ENCODE measurements at places on chromosomes 5 and 9.
A peak's percentile ranks its signal among the peaks of the same experiment; 100 is the strongest.

GRCh38 chr5:81838307-81838906, 87.5 kb upstream of the SSBP2 start:
- peak; percentile 36 for DNase-seq

GRCh38 chr5:31048282-31049270, 144.9 kb upstream of the CDH6 start:
- DNase-seq: no peak

DNA sequence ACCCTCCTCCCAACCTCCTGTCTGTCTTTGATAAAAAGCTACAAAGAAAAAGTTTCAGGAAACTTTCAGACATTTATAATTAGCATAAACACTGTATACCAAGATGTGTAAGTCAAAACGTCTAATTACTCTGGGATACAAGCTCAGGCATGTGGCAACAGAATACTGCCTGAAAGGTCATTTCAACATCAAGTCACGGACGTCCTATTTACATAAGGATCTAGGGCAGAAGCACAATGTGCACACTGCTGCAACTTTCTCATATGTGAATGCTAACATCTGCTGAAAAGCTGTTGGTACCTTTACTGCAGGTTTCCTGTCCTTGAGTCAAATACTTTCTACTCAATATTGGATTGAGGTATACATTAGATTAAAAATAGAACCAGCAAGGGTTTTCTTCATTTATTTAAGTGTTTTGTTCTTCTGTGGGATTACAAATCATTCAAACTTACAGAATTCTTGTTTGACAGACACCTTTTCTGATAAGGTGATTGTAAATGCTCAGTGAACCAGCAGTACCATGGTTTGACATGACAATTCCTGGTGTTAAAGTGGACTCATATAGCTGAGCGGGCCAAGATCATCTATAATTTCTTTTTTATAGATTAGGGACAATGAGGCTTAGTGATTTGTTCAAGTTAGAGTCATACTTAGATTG, 36.8 kb downstream of the ELL2 start:
- DNase-seq: no peak

GRCh38 chr9:75891277-75891741, 836 bp downstream of the PCSK5 start:
- DNase-seq: peak; percentile 56

DNA sequence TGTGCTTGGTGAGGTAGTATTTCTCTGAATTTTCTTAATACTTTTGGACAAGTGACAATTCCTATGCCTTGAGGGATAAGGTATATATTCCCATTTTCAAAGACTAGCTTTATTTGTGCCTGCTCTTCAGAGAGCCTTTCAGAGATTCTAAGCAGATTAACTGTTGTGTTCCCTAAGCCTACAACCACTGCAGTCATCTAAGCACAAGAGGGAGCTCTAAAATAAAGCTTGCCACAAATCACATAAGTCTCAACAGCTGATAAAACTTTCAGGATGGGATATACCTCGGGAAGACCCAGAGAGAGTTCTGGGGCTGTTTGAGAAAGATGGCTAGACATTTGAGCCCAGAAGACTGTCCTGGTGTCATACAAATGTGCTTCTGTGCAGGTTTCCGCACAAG, 157.3 kb downstream of the CYLC2 start:
- no peak for DNase-seq

GRCh38 chr5:158819095-158819494, 280.6 kb downstream of the EBF1 start:
- DNase-seq: no peak

DNA sequence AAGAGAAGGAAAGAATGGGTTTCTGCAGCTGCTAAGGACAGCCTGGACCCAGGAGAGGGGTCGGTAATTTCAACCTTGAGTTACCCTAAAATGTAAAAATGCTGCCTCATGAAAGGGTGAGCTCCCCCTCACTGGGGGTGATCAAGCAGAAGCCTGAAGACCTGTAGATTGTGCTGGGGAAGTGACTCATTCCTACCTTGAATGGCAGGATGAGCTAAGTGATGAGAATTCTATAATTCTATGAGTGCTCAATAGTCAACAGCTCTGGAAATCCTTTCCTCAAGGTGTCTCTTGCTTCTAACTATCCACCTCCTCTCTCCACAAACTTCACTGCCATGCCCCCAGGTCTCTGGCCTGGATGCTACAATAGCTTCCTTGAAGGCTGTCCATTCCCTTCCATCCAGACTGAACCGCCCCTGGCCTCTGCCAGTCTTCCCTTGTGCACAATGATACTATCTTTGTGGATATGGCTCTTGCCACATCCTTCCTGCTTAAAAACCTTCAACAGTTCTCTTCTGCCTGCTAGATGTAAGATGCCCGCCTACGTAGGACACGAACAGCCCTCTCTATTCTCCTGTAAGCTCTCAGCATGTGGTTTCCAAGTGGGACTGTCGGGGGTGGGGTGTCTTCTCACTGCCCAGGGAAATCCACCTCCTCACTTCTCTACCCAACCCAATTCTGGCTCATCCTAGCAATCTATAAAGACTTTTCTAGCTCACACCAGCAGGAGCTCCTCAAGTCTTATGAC, 50.6 kb downstream of the PTPN3 start:
- no peak for DNase-seq

DNA sequence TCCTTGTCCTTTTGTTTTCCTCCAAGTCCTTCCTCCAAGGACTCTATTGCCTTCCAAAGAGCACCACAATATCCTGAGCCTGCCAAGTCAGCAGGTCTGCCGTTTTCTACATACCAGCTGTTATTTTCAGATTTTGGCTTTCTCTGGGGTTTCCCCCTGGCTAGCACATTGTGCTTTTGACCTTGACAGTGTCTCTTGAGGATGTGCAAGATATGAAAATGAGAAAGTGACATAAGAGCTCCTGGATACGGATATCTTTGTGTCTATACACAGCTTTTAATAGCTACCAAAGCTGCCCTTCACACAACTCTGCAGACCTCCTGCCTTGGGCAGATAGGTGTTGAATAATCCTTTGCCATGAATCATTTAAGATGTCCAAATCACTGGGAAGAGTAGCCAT, 67.0 kb downstream of the HAPLN1 start:
- no peak for DNase-seq

GRCh38 chr5:40736103-40736875, 19.5 kb downstream of the TTC33 start:
- DNase-seq: peak; percentile 62

DNA sequence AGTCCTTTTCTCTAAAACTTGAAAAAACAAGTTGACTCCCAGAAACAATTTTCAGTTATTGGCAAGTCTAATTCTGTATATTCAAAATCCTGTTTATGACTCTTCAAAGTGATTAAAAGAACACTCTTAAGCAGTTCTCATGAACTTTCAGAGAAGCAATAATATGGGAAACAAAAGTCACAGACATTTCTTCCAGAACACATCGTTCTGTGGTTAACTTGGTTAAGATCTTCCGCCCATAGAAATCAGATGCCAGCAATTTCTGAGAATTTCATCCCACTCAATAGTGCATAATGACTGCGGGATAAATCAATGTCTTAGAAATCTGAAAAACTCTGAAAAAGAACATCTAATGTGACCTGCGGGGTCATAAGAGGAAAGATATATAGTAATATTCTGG, 300.5 kb downstream of the COX7C start:
- DNase-seq: no peak

GRCh38 chr9:16869882-16870595, 431 bp downstream of the BNC2 start:
- peak; percentile 45 for DNase-seq

- DNase-seq: peak; percentile 25
Observed at GRCh38 chr9:126650404-126651341, 36.9 kb downstream of the LMX1B start.

DNA sequence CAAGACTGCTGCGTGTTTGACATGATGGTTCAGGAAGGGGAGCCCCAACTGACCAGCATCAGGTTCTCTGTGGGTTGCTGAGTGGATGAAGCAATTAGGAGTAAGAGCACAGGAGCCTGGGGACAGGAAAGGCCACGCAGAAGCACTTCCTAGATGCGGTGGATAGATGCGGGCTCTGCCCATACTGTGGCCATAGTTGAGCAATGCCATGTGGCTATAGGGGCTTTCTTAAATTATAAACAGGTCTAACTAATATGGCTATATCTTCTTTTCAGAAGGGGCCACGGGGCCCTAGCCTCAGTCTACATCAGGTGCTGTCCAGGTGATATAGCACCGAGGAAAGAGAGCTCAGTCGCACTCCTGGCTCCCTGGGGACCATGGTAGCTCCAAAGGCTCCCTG, 198.6 kb downstream of the GADD45G start:
- DNase-seq: no peak

DNA sequence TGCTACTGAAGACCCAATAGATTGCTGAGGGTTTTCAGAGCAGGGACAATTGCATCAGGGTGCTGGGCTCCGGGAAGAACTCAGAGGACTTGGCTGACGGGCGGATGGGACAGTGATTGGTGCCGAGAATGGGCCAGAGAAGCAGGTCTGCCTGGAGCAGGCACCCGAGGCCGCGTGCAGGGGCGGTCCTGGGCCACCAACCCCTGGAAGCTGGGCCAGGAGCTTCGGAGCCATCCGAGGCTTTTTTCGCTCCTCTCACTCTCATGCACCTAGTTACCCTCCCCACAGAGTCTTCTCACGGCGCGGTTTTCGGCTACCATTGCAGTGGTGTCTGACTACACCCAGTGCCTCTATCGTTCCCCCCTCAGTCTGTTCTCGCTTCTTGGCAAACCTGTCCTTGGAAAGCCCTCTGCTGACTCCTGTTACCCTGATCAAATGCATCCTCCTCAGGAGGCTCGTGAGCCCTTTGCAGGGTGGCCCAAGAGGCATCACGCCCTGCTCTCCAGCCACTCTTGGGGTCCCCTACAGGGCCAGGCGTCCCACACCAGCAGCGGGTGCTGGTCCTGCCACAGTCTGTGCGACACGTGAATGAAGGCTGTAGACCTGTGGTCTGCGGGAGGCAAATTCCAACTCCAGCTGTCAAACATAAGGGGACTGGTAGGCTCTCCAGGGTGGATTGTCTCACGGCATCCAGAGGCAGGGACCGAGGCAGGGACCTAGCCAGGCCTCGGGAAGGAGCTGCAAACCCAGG, 1.2 kb upstream of the CLPTM1L start:
- no peak for DNase-seq

DNA sequence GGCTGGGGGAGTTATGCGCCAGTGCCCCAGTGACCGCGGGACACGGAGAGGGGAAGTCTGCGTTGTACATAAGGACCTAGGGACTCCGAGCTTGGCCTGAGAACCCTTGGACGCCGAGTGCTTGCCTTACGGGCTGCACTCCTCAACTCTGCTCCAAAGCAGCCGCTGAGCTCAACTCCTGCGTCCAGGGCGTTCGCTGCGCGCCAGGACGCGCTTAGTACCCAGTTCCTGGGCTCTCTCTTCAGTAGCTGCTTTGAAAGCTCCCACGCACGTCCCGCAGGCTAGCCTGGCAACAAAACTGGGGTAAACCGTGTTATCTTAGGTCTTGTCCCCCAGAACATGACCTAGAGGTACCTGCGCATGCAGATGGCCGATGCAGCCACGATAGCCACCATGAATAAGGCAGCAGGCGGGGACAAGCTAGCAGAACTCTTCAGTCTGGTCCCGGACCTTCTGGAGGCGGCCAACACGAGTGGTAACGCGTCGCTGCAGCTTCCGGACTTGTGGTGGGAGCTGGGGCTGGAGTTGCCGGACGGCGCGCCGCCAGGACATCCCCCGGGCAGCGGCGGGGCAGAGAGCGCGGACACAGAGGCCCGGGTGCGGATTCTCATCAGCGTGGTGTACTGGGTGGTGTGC, at the start of gene RXFP3:
Gene RXFP3 (plus strand): TSS at position 6 of the 636 bp plus-strand sequence. CDS start 355 bp downstream, at position 361.
- peak; percentile 23 for DNase-seq

DNA sequence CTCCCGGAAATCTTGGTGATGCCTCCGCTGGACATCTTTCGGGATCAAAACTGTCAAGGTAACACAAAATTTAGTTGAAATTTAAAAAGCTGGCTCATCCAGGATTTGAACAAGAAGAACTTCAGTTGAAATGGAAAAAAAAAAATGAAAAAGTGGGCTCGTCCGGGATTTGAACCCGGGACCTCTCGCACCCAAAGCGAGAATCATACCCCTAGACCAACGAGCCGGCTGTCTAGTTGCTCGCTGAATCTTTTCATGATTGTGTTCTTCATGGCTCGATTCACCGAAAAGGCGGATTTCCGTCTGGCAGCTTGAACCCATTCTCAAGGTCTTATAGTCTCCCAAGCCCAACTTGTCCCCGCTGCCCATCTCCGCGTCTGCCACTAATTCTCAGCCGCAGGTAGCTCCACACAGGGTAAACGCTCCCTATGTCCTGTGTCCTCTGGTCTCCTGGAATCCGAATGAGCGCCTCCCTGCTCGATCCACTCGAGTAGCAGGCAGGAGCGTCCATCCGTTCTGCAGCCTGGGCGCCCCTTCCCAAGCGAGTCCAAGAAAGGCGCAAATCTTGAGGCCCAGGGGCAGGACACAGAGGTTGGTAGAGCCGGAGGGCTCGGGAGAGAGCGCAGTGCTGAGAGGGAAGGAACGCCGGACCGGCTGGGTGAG, 16.2 kb downstream of the TRIM7 start:
- peak; percentile 87 for DNase-seq

DNA sequence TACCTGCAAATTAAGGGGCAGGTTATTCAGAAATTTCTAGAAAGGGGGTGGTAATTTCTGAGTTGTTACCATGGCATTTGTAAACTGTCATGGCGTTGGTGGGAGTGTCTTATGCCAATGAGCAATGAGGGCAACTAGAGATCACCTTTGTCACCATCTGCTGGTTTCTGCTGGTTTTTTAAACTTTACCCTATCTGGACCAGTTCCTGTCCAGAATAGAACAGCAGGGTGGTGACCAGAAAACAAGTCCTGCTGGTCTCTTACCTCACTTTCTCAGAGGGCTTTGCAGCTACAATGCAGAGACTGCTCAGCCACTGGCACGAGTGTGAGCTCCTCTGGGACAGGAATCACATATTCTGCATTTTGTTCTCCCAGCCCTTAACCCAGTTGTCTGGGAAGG, 51.4 kb downstream of the FAM114A2 start:
- no peak for DNase-seq

DNA sequence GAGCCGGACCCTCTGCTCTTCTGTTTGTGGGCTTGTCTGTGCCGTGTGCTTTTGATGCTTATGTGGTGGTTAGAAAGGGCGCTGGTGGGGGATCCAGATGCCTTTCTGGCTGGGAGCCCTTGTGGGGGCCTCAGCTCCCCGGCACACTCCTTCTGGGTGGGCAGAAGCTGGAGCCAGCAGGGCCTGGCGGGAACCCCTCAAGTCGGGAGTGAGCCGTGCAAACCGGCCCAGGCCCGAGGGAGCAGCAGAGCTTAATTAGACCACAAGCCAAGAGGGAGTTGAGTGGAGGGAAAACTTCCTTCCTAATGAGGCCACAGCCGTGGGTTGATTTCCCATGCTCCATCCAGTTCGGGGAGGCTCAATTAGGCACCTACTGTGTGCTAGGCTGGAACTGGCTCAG, 76.0 kb upstream of the RNU6ATAC start:
- DNase-seq: no peak

- DNase-seq: peak; percentile 45
Observed at GRCh38 chr5:55692509-55692908, 19.6 kb downstream of the SLC38A9 start.

- DNase-seq: peak; percentile 92
Observed at GRCh38 chr9:115209601-115210306, 91.8 kb upstream of the TNC start.

DNA sequence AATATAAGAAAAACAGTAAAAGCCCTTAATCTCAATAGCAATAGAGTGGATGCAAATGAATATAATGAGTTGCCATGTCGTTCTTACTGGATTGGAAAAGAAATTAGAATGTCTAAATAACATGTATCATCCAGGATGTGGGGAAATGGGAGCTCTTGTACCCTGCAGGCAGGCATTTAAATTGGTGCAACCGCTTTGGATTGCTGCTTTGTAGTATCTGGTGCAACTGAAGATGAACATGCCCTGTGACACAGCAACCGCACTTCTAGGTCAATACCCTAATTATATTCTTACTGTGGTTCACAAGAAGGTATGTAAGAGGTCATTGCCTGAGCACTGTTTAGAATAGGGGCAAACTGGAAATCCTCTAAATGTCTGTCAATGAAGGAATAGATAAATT, 18.9 kb downstream of the MRPS30 start:
- no peak for DNase-seq
